ENCODE measurements at places on chromosomes 12 and 14. TPM values are rescaled to one million over a fixed set of nuclear protein-coding genes. Genes with fewer than 3 reads are reported as not detected.

VAMP1 gene
- total RNA-seq: 10.3 TPM

NRXN3 gene
- 0.34 TPM for total RNA-seq

EVL gene
- 28.1 TPM for total RNA-seq

HOXC12 gene
- total RNA-seq: not detected

PIK3C2G gene
- total RNA-seq: not detected

RHOJ gene
- 6.6 TPM for total RNA-seq

Measured in cardiac ventricle fibroblast (primary cell).